Muscle of arm (tissue), 14 donors: ENCODE measurements at places on chromosomes 12 and 14.

- DNase-seq = peak; percentile 69
Measured at GRCh38 chr12:94186278-94187241, 38.2 kb downstream of the PLXNC1 start.

- no peak for DNase-seq
Measured at GRCh38 chr14:101061411-101062064, 158.0 kb upstream of the RTL1 start.

DNA sequence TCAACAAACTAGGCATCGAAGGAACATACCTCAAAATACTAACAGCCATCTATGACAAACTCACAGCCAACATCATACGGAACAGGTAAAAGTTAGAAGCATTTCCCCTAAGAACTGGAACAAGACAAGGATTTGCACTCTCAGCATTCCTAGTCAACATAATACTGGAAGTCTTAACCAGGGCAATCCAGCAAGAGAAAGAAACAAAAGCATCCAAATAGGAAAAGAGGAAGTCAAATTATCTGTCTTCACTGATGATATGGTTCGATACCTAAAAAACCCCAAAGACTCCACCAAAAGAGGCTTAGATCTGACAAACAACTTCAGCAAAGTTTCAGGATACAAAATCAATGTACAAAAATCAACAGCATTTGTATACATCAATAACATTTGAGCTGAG is 32.5 kb downstream of the CCDC38 start:
- DNase-seq = no peak

DNA sequence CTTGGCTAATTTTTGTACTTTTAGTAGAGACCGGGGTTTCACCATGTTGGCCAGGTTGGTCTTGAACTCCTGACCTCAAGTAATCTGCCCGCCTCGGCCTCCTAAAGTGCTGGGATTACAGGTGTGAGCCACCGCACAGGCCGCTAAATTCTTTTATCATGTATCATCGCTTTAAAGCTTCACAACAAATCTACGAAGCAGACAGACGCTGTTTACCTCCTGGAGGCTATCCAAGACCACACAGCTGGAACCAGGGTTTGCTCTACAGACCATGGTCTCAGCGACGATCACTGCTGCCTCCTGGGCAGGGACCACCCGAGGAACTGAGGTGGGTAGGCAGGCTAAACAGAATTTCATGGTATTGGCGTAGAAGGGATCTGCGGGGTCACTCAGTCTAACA is 27.2 kb downstream of the KRT80 start:
- no peak for DNase-seq

GRCh38 chr12:120534203-120534702 is at the start of gene RNF10:
Gene RNF10 (plus strand): TSS chr12:120534356. CDS start chr12:120534812, 456 bp downstream.
- DNase-seq = peak; percentile 93

GRCh38 chr14:71414631-71415403 is 507.6 kb downstream of the PCNX1 start:
- no peak for DNase-seq

DNA sequence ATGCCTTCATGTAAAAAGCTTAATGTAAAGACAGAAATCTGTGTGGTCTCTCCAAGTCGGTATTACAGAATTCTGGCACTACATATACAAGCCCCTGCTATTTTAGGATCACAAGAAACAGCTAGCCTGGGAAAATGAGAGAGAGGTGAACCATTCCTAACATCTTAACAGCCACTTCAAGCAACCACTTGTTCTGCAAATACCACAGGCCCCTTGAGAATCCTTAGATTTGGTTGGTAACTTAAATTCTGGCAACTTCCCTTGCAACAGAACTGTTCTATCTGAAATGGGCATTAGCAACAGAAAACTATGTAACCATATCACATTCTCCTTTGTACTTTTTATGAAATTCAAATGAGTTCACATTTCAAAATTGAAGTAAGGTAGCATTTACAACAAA is 68.5 kb downstream of the SPPL3 start:
- no peak for DNase-seq

GRCh38 chr12:49777800-49778748 is 36.7 kb downstream of the TMBIM6 start:
- no peak for DNase-seq

DNA sequence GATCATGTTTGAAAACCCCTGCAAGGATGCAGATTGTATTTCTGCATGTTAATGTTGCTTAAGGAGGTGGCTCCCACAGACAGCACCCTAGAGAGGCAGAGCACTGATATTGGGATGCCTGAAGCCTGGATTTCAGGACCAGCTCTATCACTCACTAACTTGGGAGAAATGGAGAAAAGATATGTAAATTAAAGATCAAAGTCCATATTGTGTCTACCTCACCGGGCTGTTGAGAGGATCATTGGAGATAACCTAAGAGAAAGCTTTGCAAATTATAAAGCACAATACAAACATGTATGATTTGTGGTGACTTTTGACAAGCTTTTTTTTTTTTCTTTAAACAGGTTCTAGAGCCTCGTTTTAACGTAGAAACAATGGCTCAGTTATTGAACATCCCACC is 7.6 kb upstream of the REP15 start:
- DNase-seq = no peak

DNA sequence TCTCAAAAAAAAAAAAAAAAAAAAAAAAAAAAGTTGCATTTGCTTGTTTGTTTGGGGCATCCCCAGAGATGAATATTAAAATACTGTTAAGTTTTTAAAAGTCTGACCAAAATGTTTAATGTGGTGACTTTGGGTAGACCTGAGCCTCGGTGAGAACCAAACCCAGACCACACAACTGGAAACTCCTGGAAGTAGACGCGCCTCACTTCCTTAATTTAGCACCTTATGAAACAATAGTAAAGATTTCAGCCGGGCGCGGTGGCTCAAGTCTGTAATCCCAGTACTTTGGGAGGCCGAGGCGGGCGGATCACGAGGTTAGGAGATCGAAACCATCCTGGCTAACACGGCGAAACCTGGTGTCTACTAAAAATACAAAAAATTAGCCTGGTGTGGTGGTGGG is 9.3 kb downstream of the NFKBIA start:
- DNase-seq = no peak

DNA sequence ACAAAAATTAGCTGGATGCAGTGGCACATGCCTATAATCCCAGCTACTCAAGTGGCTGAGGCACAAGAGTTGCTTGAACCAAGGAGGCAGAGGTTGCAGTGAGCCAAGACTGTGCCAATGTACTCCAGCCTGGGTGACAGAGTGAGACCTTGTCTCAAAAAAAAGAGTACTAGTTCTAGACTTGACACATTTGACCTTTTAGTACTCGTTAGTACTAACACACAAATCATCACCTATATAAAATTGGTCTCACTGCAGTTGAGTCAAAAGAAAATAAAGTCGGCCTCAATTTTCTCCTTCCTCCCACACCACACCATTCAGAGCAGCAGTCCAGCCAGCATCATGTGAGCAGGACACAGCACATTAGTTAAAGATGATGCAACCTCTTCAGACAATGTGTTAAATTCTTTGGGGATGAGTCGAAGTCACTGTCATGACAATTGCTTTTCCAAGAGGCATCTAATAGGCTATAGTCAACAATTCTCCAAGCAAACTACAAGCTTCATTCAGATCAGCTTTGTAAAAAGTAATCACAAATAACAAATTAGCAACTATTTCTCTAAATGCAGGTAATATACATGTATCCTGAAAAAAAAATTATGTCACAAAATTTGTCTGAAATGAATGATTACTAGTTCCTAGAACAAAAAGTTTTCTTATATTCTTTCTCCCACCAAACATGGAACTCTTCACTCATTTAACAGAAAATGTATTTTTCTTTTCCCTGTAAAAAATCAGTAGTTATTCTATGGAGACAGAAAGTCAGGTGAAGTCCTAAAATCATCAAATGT is 55.6 kb downstream of the CLIP1 start:
- DNase-seq = peak; percentile 25

GRCh38 chr12:21353487-21353886 is 18.8 kb upstream of the SLCO1A2 start:
- DNase-seq = no peak

DNA sequence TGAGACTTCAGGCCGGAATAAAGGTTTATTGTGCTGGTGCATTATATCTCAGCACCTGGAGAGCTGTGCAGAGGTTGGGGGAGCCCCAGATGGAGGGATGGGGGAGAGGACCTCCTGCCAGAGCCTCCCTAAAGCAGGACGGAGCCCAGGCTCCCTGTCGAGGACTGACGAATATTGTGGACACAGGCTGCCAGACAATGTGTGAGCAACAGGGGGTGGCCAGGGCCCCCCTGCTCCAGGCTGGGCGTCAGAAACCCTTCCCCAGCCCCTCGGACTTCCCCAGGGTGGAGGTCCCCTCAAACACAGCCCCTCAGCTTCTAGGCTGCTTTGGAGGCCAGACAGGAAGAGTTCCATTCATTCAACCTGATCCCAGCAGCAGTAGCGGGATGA is 8.0 kb downstream of the TMEM119 start:
- no peak for DNase-seq

GRCh38 chr14:55052269-55052930 is 953 bp downstream of the MAPK1IP1L start:
- DNase-seq = peak; percentile 25

DNA sequence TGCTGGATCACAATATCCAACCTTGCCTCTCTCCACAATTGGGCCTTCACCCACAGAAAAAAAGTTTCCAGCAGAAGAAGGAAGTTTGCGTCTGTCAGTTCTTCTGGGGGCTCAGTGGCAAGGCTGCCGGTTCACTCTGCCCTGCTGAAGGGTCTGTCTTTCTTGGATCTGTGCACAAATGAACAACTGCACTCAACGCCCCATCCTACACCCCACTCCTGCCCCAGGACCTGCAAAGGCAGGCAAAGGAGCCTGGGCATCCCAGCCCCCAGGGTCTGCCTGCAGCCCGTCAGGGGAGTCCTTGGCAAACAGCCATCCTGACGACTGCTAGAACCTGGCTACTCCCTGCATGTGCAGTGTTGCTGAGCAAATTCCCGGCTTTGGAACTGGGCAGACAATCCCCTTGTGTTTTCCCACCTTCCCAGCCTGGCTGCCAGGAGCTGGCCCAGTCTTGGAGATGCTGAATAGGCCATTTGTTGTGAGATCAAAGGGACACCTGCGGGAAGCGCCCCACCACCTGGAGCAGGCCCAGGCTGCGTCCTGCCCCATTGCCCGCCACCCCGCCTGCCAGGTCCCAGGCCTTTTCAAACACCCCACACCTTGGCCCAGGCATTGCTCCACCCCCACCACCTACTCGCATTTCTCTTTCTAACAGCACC is 311.9 kb downstream of the BCL11B start:
- DNase-seq = no peak

DNA sequence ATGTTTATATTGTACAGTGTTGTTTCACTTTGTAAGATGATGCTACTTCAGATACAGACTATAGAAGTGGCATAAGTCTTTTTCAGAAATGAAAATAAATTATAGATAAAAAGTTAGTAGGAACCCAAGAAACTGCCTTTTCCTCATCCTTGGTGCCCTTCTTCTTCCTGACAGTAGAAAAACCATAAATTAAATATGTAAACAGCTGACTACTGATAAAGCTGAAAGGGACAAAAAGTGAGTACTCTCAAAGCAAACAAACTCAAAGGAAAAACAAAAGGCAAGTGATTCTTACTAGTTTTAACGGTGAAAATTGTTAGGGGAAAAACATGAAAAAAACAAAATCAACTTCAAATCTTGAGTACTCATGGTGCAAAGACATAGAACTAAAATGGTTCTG is 8.6 kb upstream of the C12orf50 start:
- no peak for DNase-seq

- DNase-seq = no peak
Measured at GRCh38 chr12:110579535-110580253, 3.4 kb downstream of the PPTC7 start.

DNA sequence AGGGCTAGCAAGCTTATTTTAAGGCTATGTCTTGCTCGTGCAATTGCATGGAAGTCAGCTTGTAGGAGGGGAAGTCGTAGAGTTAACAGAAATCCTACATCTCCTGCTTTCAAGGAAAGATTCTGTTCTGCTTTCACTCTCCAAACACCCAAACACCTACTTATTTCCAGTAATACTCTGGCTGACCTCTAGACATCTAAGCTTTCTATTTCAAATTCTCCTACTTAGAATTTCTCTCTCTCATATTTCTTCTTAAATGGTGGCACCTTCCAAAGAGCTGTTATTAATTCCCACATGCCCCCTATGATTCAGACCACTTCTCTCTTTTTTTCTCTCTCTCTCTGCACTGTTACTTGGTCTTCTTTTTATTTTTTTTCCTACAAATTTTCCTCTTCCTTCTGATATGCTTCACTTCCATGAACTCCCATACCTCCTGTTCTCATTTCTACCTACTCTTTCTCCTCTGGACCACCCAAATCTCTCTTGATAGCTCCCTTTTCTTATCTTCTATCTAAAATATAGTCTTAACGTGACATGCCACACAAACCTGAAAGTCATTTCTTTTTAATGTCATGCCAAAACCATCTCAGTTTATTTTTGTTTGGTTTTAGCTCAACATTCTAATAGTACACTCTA is 90.8 kb downstream of the RPS6KA5 start:
- DNase-seq = peak; percentile 71

- DNase-seq = no peak
Measured at GRCh38 chr12:92147491-92147890, 1.8 kb upstream of the BTG1 start.

DNA sequence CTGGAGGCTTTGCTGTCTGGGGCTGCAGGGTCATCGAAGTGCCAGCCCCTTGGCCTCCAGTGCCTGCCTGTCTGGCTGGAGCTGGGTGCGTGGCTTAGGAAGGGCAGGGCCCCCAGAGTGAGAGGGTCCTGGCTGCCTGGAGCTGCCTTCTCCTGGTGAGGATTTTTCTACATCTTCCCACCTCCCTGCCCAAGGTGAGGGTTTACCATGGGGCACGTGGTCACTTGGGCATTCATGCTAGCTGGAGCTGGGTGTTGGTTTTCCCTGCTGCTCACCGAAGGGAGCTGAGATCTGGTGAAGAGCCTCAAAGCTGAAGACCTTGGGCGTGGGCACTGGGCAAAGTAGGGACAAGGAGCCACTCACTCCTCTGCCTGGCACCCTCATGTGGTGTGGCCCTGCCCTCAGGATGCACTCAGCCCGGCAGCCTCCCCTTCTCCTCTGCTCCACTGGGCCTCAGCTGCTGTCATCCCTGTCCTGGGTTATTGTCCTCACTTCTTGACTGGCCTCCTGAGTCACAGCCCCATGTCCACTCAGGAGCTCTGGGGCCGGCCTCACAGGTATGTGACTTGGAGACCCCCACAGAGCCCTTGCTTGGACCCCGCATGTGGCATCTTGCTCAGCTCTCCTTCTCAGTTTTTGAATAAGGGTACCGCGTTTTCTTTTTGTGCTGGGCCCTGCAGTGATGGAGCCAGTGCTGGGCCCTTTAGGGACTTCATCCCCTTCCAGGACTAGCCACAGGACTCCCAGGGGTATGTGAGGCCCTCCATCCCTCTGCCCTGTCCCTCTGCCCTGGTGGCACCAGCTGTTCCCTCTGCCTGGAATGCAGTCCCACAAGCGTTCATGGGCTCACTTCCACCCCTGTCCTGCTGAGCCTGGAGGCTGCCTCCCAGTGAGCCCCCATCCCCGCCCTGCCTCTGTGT is 1.6 kb downstream of the CEP170B start:
- DNase-seq = no peak

GRCh38 chr14:77618381-77618970 is 2.0 kb upstream of the SPTLC2 start:
- no peak for DNase-seq

- peak; percentile 29 for DNase-seq
Measured at GRCh38 chr12:119115296-119115905, 63.3 kb upstream of the HSPB8 start.

GRCh38 chr14:91755570-91756295 is 23.8 kb upstream of the CATSPERB start:
- no peak for DNase-seq
